PC-3 (cell line): ENCODE measurements at places on chromosomes 16 and 17. TPM values are rescaled to one million over a fixed set of nuclear protein-coding genes. Genes with fewer than 3 reads are reported as not detected.

DNA sequence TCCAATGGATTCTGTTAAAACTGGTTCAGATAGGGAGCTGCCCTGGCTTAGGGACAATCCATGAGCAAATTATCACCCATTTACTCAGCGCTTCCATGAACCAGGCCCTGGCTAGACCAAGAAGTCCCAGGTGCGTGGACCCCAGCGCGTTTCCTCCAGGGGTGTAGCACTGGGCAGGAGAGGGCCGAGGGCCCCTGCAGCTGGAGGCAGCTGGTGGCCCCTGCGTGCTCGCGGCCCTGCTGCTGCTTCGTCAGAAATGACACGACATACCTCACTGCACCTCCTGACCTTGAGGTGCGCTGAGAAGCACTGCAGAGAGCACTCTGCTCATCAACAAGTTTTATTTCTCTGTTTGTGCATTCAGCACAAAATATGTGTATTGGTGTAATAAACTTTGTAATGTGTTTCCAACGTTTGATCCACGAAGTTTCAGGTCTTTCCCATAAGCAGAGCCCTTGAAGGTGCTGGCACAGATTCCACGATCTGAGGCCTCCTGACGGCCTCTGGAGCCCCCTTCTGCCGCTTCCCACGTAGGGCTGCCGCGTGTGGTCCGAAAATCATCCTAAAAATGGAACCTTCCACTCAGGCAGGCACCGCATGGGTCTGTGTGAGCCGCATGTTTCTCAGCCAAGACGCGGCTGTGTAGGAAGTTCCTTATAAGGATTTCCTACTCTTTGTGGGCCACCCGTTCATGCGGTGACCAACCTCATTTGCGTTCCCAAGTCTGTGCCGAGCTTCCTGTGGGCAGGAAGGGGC is 50.8 kb upstream of the ZCCHC14 start:
- no peak for DNase-seq

DNA sequence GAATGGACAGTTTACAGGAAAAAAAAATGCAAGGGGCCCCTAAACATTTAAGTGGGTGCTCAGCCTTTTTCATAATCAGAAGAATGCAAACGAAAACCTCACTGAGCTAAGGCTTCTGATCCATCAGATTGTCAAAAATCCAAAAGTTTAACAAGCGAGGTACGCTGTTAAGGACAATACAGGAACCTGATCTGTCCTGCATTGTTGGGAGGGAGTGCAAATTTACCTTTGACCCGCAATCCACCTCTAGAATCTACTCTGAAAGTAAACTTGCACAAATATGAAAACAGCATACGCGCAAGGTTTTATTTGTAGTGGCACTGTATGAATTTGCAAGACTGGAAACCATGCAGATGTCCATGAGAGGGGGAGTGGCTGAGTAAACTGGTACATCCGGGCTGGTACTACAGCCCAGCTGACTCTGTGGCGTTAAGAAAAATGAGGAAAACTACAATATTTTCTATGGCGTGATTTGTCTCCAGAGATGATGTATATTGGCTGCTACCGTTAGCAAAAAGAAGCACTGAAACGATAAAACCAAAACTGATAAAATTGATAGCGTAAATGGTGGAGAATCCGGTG is 28.8 kb upstream of the ST6GALNAC1 start:
- peak; percentile 36 for DNase-seq

DNA sequence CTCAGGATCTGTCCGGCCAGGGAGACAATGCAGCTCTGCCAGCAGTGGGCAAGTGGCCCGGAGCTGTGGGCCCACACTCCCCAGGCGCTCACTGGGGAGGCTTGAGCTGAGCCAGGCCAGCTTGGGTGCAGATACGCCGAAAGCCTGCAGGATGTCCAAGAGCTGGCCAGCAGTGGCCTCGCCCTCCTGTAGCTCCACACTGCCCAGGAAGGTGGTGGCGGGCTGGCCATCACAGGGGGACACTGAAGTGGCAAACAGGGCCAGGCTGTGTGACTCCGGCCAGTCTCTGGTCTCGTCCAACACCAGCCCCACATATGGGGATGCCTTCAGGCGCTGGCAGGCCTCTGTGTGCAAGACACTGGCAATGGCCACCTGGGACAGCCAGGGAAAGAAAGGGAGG is 9.6 kb downstream of the C17orf113 start:
- DNase-seq = no peak

- peak; percentile 15 for DNase-seq
Measured at GRCh38 chr16:69563605-69564580, 1.9 kb upstream of the NFAT5 start.

DNA sequence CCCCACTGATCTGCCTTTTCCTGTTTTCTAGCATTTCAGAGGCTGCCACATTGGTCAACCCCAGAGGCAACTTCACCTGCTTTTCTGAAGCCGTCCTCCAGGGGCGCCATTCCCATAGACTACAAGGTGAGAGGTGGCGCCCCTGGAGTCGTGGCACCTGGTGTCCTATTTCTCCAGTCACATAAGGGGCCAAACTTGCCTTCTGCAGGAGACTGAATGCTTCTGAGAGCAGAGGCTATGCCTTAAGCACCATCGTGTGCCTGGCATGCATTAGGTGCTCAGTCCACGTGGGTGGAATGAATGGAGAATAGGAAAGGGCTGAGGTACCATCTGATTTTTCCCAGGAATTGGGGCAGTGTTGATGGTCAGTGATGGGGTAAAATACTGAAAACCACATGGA is 164.8 kb downstream of the HAPSTR1 start:
- DNase-seq = peak; percentile 39

DNA sequence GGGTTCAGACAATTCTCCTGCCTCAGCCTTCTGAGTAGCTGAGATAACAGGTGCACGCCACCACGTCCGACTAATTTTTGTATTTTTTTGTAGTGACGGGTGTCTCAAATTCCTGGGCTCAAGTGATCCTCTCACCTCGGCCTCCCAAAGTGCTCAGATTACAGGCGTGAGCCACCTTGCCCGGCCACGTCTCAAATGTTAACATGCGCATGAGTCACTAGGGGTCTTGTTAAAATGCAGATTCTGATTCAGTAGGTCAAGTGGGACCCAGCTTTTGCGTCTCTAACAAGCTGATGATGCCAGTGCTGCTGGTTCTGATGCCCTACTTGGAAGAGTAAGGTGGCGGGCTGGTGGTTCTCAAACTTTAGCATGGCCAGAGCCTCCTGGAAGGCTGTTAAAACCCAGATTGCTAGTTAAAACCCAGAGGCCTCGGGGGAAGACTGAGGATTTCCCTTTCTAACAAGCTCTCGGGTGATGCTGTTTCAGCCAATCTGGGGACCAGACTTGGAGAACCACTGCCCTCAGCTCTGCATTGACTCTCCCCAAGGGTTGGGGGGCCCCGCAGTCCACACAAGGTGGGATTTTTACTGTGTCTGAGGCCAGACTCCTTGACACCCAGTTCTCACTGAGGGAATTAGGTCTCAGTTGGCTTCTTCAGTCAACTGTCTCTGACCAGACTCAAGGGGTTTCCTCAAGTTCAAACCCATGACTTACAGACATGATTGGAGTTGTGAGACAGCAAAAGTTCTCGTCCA is 17.9 kb downstream of the SCNN1B start:
- no peak for DNase-seq

DNA sequence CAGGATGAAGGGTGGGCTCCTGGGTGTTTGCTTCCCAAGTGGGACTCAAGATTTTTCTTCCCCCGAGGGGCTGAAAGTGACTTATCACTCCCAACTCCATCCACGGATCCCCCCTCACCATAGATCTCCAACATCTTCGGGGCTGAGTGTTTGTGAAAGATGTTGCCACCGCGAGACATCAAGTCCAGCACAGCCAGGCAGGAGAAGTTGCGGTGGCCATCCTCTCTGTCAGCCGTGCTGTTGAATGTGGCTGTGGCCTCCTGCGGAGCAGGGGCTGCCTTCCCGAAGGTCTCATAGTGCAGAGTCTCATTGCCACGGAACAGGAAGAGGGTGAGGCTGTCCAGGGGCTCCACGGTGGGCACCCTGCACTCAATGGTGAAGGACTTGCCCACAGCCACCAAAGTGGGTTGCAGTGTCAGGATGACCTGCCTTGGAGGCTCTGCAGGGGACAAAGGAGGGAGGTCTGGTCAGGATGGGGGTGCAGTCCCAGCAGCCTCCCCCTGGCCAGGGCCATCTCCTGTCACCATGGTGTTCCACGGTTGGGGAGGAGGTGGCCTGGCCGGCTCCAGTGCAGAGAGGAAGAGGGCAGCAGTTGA is 5.5 kb downstream of the PRR29 start:
- no peak for DNase-seq

DNA sequence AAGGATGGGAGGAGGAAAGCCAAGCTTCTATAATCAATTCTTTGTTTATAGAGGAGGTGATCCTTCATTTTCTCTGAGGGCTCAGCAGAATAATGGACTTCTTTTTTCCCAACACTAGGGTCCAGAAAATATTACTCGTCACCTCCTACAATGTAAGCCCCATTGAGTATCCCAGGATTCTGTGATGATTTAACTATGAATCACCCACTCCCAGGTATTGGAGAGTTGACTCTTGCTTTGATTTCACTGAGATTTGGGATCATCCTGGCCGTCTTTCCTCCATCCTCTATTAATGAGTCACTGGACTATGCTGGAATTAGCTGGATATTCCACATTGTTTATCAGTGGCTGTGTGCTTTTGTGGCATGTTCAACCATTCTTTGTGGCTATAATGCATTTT is 452.0 kb downstream of the NPIPA7 start:
- DNase-seq = no peak

DNA sequence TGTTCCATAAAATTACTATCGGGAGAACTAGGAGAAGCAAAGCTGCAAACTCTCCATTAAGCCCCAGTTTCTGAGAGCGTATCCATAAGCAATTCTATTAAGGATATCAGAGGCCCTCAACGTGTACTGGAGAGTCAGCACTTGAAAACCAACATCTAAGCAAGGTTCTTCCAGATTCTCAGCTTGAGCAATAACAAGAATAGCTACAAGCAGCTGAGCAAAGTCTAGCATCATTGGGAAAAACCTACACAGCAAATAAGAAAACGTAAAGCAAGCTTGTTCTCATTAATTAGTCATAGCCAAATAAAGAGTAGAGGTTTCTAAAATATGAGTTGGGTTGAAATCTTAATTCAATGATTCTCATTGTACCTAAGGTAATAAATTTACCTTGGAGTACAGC is 26.9 kb upstream of the COX10 start:
- no peak for DNase-seq

GRCh38 chr17:32533296-32533695 is 46.5 kb downstream of the CDK5R1 start:
- no peak for DNase-seq

DNA sequence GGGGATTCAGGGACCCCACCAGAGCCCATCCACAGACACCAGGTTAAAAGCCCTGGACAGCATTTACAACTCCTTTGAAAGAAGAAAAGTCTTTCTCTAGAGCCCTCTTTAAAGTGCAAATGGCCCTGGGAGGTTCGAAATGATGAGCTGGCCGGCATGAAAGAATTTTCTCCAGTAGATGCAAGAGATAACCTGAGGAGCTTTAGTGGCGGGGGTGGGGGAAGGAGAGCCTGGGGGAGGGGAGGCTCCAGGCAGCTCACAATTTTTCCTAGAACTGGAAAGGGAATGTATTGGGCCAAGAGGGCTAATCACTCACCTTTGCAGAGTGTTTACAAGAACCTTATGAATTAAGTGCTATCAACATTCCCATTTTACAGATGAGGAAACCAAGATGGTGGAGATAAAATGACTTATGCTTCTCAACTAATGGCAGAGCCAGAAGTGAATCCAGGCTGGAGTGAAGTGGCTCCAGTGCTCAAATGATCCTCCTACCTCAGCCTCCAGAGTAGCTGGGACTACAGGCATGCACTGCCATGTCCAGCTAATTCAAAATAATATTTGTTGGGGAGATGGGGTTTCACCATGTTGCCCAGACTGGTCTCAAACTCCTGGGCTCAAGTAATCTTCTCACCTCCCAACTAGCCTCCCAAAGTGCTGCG is 4.2 kb upstream of the CDH1 start:
- no peak for DNase-seq

GRCh38 chr16:57938484-57938883 is 32.4 kb downstream of the CNGB1 start:
- no peak for DNase-seq

DNA sequence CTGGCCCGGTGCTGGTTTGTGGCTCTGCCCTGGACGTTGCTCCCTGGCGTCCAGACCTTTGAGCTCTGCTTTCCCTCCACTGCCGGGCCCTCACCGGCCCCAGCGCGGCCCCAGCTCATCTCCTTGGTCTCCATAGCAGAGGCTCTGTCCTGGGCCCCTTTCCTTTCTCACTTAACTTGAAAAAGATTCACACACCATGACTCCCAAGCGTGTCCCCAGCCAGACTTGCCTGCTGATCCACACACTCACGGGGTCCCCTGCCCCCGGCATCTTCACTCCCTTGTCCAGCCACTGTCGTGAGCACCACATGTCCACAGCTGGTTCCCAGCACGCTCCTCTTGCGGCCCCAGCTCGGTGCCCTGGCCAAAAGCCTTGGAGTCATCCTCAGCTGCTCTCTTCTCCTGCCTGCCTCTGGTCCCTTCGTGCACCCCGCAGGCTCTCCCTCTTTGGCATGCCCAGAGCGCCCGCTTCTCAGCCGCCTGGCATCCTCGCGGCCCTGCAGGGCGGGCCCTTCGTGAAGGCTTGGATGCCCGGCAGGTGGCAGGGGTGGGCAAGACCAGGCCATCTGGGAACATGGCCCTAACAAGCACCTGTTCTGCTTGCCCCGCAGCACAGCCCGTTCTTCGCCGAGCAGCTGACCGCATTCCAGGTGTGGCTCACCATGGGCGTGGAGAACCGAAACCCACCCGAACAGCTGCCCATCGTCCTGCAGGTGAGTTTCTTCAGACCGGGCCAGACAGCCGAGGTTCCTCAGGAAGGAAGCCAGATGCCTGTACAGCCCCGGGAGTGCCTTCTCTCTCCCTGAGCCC is 145.6 kb upstream of the CHMP6 start:
- no peak for DNase-seq

DNA sequence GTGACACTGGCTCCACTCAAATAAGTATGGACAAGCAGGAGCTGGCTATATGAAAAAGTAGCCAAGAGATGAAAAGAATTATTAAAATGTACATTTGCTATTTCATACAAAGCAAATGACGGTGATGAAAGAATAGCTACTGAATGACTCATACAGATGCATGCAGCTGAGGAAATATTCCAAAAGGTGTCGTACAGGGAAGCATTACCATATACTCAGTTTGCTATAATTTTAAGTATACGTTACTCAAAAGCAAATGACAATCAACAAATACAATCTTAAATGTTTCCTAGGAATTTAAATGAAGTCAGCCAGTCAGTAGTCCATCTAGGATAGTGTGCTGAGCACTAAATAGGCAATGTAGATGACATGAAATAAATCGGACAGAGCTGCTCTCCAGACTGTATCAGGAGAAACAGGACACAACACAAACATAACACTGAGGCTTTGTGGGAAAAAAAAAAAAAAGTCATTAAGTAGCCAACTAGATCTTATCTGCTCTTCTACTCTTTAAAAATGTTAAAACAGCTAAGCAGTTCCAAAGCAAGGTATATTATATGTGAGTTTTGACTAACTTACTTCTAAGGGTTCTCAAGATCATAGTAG is 65.0 kb downstream of the NCOR1 start:
- peak; percentile 81 for DNase-seq

- peak; percentile 42 for DNase-seq
Measured at GRCh38 chr17:40086150-40087044, 14.0 kb downstream of the NR1D1 start.

Gene SYT17
- total RNA-seq = 10.8 and 11.8 TPM in 2 replicates

Gene ZNF385C
- total RNA-seq = 0.04 and 0.17 TPM in 2 replicates

Gene KRTAP9-4
- not detected in 2 replicates for total RNA-seq

Gene KRT25
- not detected in 2 replicates for total RNA-seq

Gene SOST
- total RNA-seq = not detected in 2 replicates

Gene SLC26A11
- total RNA-seq = 15.0 and 18.4 TPM in 2 replicates
